ENCODE measurements at places on chromosomes 3 and 15. TPM values are rescaled to one million over a fixed set of nuclear protein-coding genes. Genes with fewer than 3 reads are reported as not detected.

LINGO1 gene
- total RNA-seq, result 0.16 TPM

ACP3 gene
- 4.0 TPM for total RNA-seq

CYP8B1 gene
- total RNA-seq, result not detected

DNA sequence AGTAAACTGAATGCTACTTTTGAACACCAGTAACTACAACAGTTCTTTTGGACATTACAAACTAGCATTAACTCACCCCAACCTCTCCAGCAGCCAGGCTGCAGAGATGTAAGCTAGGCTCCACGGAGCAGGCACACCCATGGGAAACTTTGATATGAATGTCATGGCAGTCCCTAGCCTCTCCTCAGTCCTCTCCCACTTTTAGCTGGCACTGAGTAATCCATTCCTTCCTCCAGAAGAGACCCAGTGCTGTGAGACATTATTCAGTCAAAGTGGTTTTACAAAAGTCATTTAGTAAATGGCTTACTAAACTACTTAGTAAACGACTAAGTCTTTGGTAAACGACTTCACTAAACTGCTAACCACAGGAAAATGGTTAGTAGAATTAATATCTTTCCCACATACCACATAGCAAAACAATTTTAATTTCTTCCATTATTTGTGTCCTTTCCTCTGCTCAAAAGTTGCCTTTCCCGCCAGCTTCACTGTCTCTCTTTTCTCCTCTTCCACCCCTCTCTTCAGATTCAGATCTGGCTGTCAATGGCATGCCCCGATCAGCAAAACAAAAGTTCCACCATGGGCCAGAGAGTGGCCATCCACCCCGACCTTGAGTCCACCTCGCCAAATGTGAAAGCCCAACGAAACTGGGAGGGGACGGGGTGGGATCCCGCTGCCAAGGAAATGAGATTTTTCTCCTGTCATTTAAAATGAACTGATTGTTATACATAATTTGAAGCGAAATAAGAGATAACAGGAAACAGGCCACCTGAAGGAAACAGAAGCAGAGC is 67.5 kb upstream of the TJP1 start:
- no peak for DNase-seq

DNA sequence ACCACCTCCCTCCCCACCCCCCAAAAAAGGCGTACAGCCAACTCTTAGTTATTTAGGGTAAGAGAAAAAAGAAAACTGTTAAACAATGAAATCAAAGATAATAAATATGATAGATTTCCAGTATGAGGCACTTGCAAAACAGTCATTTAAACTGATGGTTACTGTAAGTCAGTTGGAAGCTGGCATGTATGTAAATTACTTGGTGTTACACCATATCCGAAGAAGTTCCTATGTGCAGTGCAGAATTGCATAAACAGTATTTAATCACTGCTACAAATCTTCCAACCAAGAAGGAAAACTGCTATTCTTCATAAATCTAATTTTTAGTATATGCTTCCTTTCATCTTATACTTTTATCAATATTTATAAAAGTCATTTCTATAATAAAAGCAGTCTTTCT is 62.0 kb downstream of the LEO1 start:
- DNase-seq, result no peak

Measured in HT-29 (cell line).